Brain microvascular endothelial cell (primary cell): ENCODE measurements at places on chromosomes 2 and 18.

DNA sequence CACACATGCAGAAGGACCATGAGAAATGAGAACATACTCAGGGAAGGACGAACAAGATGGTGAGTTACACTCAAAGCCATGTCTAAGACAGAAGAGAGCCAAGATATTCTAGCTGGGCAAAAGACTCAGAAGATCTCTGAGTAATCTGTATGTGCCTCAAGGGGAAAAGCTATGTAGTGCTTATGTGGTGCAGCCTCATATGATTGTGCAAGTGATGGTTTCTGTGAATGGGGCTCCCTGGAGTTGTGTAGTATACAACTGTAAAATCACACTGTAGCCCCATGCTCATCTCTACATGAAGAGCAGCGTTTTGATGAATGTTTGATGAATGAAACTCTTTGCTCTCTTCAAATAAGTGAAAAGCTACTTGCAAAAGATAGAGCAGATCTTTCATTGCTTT is 57.5 kb downstream of the OSR1 start:
- DNase-seq = no peak

- no peak for DNase-seq
These were observed 292.2 kb upstream of the CCDC68 start for GRCh38 chr18:55251254-55251971.

DNA sequence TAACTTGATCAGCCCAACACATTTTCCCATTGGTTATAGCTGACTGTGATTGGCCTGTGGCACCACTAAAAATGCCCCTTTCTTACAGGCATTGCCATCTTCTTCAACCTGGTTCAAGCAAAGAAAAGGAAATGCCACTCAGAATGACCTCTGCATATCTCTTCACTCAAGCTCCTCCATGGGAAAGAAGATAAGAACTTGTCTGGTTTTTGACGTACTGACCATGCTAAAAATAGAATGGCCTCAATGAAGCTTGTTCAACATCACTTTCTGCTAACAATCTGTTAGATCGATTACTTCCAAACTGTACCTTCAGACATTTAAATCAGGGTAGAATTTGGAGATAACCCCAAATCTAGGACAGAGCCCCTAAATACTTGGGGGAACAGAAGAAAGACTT is 109.5 kb downstream of the CABYR start:
- no peak for DNase-seq

DNA sequence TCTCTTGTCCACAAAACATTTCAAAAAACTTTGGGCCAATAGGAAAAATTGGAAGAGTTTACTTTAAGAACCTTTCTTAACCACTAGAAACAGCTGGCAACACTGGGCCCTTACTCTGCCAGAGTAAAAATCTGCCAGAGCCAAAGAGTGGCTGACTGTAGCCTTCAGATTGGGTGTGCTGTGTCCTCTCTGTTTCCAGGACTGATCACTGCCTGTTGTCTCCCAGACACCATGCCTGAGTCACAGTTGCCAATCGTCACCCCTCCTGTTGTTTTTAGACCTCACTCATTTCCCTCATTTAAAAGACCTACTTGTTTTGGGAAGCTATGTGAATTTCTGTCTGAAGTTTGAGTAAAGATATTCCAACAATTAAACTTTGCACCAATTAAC is 159.1 kb downstream of the PPP1R1C start:
- peak; percentile 46 for DNase-seq

DNA sequence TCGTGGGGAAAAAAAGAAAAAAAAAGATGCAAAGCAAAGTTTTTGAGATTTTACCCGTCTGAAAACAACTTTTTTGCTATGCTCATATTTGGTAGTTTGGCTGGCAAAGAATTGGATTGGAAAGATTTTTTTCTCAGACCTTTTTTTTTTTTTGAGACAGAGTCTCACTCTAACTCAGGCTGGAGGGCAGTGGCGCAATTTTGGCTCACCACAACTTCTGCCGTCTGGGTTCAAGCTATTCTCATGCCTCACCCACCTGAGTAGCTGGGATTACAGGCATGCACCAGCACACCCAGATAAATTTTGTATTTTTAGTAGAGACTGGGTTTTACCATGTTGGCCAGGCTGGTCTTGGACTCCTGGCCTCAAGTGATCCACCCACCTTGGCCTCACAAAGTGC is 56.3 kb upstream of the TANC1 start:
- no peak for DNase-seq

GRCh38 chr2:19933351-19933981 is 31.7 kb upstream of the TTC32 start:
- peak; percentile 66 for DNase-seq

- DNase-seq = no peak
These were observed 12.0 kb downstream of the MEIS1 start for GRCh38 chr2:66446941-66447340.

DNA sequence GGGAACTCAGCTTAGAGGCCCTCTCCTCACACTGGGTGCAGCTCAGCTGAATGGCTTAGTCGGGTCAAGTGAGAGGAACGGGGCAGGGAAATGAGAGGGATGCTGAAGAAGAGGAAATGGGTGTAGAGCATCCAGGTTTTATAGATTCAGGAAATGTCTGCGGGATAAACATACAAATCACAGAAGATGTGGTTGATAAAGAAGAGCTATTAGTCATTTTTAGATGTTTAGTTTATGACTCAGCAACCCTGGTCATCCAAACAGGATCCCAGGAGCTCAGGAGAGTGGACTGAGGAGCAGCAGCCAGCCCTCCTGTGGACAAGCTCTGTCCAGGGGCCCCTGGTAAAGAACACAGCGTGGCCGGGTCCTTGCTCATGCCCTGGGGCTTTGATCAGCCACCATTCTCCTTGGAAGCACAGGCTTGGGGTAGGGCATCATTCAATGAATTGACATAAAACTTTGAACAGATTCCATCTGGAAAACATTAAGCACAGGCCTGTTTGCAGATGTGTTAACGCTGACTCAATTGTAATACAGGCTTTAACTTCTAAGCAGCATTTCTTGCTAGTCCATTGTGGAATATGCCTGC is 83.0 kb downstream of the NPAS2 start:
- DNase-seq = peak; percentile 92

DNA sequence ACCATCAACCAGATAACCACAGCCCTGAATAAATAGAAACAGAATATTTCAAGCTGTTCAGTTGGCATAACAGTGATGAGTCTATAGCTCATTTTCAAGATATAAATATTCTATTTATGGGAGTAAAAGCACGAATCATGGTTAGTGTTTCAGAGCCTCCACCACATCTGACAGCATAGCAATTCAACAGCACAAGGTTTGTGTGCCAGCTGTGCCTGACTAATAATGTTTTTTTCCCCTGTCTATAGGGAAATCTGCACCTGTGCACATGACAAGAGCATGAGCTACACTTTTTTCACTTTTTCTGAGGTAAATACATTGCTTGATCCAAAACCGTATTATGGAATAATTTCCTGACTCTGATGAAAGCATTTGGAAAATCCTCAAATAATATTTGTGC is 251.3 kb downstream of the RPIA start:
- no peak for DNase-seq

- DNase-seq = no peak
These were observed 950.1 kb downstream of the TRIB2 start for GRCh38 chr2:13666582-13667414.

- DNase-seq = no peak
These were observed 25.8 kb downstream of the TCF23 start for GRCh38 chr2:27174638-27175037.

DNA sequence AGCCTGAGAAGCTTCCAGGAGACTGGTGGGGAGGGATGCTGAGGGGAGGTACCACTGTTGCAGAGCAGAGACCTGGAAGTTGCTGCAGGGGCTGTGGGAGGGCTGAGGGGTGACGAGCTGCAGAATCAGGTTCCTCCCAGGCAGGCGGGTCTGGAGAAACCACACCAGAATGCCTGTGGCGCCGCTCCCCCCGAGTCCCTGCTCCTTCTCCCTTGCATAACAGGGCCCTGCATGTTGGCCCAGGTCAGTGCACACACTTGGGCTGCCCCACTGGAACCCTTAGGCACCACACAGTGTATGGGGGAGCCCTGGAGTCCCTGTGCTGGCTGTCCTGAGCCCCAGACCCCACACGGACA is 60.4 kb downstream of the ARL4C start:
- DNase-seq = no peak

GRCh38 chr2:98936353-98937351 is 627 bp upstream of the CRACDL start:
- DNase-seq = no peak

- DNase-seq = no peak
These were observed 97.8 kb downstream of the B3GNT2 start for GRCh38 chr2:62293490-62294271.

DNA sequence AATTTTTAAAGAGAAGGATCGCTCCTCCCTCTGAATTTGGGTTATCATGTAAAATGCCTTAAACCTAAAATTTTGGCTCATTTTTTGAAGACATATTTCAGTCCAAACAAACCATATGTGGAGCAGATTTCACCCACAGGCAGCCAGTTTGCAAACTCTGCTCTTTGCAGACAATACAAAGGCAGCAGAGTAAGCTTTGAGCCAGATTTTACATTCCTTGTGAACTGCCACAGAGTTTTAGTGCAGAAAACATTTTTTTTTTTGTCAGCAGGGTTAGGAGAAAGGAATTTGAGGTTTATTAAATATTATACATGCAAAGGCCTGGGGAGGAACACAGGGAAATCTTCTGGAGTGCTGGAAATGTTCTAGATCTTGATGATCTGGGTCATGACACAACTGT is 171.9 kb upstream of the FN1 start:
- no peak for DNase-seq

DNA sequence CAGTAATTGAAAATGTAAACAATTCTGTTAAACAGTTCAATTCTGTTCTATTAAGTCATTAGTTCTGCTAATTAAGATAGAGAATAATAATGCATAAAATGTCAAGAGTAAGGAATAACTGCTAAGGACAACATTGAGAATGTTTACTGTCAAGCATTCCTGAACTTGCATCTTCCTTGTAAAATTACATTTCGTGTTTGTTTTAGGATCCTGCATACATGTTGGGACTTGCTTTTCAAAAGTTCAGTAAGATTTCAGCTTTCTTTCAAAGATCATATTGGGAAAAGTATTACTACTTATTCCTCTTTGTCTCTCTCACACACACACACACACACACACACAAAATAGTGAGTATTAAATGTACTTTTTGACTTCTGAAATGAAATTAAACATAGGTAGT is 20.5 kb downstream of the DYNC1I2 start:
- DNase-seq = no peak

DNA sequence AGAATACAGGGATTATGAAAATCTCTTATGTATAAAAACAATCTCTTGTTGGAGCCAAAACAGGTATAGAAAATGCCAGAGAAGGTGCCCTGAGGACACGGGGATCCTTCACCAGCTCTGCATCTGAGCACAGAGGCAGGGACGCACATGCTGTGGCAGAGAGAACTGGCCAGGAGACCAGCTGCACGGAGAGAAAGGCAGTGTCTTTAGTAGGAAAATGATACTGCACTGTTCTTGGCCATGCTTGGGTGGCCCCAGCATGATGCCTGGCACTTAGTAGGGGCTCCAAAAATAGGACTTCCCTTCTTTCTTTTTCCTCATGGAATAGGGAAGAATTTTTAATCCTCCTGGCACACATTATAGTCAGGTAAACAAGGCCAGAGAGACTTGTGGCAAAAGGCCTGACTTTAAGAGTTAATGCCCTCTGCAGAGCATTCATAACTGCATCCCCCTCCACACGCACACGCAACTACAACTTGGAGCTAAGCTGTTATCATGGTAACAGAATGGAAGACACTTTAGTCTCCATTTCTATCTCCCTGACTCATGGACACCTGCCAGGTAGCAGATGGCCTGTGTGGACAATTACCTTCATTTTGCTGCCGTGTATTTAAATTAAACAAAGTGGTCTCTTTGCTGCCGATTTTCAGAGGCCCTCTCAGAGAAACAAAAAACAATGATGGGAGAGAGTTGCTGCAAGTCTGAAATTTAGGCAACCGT is 59.7 kb upstream of the DNMT3A start:
- no peak for DNase-seq

DNA sequence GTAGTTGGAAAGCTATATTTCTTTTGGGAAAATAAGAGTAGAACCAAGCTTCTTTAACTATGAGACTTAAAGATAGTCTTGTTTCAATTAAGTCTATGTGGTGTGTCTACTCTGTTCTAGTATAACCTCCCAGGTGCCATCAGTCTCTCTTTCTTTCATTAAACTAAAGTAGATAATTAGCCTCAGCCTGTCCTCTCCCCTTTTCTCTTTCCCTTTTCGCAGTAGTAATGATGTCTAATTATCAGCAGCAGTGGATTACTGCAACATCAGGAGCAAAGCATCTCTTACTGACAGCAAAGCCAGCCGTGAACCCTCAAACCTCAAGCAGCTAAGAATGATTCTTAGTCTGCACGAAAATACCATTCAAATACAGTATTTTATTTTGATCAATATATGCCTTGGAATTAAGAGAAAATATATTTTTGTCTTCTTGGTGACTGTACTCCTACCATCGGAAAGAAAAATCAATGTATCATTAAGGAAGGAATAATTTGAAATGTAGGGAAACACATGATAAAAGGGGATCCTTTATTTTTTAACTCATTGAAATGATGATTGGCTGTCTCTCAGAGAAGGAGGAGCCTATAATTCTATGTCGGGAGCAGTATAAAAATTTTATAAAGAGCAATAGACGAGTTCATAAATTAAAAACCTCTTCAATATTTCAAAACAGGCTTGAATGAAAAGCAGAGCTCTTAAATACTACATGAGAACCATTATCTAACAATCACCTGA is 4.5 kb downstream of the NOL4 start:
- DNase-seq = no peak

DNA sequence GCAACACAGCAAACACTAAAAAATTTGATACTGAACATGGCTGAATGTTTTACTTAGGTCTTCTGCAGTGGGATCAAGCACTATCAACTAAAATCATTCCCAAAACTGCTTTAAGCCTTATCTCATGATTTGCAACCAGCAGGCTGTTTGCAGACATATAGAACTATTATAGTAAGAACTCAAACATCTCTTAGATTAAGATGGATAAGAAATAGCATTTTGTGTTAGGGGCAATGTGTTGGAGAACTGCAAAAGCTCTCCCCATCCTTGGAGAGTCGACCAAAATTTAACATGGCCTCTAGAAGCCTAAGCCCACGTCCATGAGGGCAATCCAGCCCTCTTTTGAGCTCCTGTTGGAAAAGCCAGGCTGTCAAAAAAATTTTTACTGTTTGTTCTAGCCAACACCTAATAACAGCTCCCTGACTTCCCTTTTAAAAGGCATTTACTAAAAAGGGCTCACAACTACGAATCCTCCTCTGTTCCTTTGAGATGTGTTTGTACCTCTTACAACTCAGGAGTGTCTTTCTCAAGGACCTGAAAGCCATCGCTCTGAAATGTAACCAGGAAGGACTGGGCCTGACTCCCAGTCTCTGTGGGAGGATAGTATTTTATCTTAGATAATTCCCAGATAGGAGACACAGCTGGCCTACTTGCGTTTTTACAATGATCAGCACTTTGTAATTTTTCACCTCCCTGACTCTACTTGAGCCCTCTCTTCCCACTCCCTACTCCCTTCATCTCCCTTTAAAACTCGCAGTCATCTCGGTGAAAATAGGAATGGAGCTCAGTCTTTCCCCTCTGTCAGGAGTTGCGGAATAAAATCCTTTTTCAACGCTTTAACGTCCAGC is 1.4 kb downstream of the KRCC1 start:
- DNase-seq = peak; percentile 3

- peak; percentile 35 for DNase-seq
These were observed 20.8 kb downstream of the LAMA3 start for GRCh38 chr18:23710068-23710527.

- DNase-seq = peak; percentile 0
These were observed 372.8 kb upstream of the RAB6C start for GRCh38 chr2:129606496-129607270.
